ENCODE measurements at places on chromosomes 1 and 21.
A peak's percentile ranks its signal among the peaks of the same experiment; 100 is the strongest.

DNA sequence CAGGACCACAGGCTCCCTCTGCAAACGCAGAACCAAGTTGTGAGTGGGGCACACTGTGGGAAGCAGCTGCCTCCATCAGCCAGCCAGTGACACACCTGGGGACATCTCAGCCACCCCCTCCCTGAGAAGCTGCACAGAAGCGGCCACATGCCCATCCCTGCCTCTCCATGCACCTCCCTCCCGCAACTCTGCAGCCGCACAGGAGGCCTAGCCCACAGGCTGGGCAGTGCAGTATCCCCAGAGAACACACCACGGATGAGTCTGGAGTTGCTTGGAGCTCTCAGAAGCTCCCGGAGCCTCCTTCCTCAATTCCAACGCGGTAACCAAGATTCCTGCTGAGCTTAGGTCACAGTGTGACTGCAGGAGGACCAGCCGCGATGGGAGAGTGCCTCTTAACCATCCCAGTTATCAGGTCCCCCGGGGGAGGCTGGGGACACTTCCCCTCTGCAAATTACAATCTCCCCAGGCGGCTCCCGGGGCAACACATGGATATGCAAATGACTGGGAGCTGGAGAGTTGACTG lies 1.2 kb upstream of the WNT3A start:
- no peak for DNase-seq

DNA sequence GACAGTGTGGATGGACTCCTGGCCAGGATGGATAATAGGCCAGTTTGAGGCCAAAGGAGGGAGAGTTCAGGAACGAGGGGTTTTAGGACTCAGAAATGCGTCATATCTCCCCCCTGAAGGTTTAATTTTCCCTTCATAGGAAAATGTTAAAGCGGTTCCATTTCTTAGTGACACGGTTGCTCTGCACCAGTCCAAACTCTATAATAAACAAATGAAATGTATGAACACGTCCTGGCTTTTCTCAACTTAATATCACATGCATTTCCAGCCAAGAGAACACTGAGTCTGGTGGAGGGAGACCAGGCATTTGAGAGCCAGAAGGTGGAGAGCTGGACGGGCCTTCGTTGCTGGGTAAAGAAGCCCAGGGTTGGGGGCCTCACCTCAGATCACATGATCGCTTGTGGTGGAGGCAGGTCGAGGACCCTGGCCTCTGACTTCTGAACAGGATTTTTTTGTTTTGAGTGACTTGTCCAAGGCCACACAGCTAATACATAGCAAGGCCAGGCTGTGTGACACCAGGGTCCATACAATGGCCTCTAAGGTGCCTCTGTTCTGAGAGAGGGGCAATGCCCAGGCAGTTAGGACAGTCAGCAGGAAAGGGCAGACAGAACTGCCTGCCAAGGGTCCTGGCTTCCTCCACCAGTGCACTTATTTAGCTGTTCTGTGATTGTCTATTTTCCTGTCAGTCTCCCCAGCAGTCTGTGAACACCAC lies 11.4 kb downstream of the SLC1A7 start:
- DNase-seq = no peak

GRCh38 chr1:244854865-244855578 lies 9.3 kb downstream of the HNRNPU start:
- DNase-seq = no peak

GRCh38 chr21:23811805-23812204 lies 1795.5 kb downstream of the MRPL39 start:
- no peak for DNase-seq

- DNase-seq = peak; percentile 11
Observed at GRCh38 chr1:70966018-70966638, 81.5 kb downstream of the PTGER3 start.

DNA sequence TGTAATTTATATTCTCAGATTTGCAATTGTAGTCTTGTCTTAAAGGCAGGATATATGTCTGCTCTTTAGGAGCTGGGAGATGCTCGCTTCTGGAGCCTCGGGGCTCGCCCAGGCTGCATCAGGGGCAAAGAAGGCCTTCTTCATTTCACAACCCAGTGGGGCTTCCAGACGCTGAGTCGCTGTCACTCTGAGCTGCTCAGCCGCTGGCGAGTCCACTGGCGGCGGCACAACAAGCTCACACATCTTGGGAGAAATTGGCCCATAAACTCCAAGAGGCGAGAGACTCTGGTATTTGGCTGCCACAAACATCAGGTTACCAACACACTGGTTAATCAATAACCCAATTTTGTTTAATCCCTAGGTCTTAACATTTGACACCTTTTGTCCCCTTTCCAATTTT lies 216.6 kb downstream of the ATG4C start:
- no peak for DNase-seq
